Stimulated activated CD4-positive, alpha-beta T cell treated with anti-CD3 and anti-CD28 coated beads, Interleukin-1b, Interleukin-23, amount 100 ng/mL, for 1 hour (primary cell): ENCODE measurements at places on chromosomes 4 and X.

DNA sequence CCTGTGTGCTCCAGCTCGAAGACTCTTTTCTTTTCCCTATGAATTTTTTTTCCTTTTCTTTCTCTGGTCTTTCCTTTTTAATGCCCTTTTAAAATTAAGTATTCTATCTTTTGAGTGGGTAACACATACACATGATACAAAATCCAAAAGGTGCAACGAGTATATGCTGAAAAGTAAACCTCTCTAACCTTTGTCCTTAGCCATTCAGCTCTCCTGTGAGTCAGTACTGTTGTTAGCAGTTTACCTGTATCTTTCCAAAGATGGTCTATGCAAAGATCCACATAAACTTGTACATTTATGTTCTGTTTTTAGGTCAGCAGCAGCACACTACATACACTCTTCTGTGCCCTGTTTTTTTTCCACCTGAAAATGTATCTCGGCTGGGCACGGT lies 28.7 kb downstream of the SLC25A43 start:
- no peak for DNase-seq

DNA sequence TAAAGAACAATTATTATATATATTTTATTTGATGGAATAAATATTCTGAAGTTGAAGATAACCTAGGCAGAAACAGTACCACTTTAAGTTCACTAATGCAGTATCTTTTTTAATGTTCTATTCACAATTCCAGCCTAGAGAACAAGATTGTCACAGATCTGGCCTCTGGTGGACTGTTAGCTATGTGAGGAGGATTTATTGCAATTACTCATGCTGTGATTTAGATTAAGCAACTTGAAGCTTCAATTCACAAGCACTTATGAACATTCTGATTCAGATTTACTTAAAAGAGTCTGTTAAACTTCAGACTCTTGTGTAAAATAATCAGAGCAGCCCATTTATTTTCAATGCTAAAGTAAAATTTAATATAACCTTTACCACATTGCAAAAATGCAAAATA lies 1489.8 kb downstream of the STIM2 start:
- DNase-seq: no peak

- DNase-seq: no peak
These were observed 424 bp upstream of the ZNF330 start for GRCh38 chr4:141220271-141220670.

DNA sequence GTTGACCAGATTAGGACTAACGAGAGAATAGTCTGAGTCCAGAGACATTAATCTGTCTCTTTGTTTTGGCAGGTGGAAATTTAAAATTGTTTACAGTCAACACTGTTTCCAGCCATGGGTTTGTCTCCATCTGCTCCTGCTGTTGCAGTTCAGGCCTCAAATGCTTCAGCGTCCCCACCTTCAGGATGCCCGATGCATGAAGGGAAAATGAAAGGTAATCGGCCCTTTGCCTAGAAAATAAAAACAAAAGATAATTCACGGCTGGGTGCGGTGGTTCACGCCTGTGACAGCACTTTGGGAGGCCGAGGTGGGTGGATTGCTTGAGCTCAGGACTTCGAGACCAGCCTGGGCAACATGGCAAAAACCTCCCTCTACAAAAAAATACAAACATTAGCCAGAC lies 815 bp downstream of the HCCS start:
- no peak for DNase-seq

DNA sequence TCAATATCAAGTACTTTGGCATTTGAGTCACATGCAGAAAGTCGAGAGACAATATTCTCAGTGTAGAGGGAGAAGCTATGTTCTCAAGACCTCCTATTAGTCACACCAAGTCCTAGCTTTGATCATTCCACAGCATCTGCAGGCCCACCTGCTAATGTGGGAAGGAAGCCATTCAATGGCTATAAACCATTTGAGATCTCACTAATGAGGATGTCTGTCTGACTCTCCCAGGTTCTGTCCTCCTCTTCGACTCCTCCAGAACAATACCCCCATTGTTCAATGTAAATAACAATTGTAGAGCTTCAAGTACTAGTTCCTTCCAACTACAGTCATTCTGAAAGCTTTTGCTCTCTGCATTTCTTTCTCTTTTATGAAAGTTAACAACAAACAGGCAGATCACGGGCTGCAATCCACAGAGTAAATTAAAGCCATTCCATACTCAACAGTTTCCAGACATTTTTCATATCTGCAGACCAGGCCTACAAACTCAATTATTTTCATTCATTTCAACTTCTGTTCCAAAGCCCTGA lies 140.2 kb upstream of the EDNRA start:
- no peak for DNase-seq
